ENCODE measurements at places on chromosomes 2 and 18. TPM values are rescaled to one million over a fixed set of nuclear protein-coding genes. Genes with fewer than 3 reads are reported as not detected.

DNA sequence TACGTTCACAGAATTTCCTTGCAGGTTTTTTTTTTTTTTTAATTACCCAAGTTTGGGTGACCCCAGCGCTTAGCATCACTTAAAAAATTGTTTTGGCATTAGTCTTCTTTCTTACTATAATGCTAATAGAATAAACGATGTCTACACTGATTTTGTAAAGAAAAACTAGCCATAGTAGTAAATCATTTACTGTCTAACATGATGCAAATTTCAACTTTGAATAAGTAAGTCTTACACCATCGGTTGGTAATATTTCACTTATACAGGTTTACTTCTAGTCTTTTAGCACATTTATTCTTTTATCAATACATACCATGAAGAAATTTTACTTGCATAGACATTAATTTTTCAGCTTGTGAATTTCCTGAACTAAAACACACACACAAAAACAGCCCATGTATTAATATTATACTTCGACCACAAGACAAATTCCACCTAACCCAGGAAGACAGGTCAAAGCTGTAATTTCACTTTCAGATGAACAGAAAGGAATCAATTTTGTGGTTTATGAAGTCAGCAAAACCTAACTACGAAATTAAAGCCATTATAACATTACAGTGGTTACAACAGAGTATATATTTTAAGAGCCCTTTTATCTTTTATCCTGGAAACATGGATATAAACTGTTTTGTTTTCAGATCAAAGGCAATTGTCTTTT, 1.9 kb downstream of the YES1 start:
- DNase-seq = no peak

DNA sequence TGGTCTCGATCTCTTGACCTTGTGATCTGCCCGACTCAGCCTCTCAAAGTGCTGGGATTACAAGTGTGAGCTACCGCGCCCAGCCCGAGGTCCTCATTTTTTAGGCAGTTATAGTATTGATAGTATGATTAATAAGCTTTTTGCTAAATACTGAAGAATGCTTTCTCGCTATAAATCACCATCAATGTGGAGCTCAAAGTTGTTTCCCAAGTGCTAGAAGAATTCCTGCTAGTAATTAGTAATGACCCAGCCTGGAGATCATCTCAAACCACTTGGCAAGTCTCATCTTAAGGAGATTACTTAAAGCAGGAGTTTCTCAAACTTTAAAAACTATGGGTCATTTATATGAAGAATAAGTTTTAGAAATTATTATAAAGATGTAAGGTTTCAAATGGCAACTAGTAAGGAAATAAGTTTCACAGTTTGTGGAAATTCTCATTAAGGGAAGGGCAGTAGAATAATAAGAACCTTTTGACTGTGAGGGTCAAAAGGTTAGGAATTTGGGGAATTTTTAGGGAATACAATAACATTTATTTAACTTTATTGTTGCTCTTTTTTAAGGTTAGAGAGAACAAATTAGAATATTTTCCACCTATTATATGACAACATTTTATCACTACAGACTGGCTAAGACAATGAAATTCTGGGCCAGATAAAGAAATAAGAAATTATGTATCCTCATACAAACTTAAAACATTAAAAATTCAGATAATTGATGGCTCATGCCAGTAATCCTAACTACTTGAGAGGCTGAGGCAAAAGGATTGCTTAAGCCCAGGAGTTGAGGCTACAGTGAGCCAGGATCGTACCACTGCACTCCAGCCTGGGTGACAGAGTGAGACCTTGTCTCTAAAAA, 148.6 kb upstream of the MAP3K20 start:
- DNase-seq = no peak

DNA sequence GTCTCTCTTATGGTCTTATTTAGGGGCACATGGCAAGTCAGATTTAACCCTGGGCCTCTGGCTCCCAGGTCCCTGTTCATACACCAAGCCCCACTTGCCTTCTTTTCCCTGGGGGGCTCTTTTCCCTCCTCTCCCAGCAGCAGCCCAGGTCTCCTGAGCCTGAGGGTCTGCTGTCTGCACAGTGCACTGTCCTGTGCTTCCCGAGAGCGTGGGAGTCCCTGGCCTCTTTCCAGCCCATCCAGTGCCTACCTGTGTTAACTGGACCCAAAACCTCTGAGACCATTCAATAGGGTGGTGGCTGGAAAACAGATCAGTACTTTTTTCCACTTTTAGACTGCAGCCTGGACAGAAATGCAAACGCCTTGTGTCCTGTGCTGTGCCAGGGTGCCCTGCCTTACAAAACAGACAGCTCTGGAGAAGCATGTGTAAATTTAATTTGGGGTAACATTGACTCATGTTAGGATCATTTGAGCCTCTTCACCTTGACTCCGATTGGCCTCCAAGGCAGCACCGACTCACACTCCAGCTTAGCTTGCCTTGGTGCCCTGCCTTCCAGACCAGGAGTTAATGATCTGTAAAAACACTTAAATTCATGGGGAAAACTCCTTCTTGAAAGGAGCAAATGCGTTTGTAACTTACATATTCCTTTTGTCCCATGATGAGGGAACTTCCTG, 34.3 kb downstream of the TWIST2 start:
- DNase-seq = no peak

Gene FBXO41
- polyA plus RNA-seq = 0.23 TPM

DNA sequence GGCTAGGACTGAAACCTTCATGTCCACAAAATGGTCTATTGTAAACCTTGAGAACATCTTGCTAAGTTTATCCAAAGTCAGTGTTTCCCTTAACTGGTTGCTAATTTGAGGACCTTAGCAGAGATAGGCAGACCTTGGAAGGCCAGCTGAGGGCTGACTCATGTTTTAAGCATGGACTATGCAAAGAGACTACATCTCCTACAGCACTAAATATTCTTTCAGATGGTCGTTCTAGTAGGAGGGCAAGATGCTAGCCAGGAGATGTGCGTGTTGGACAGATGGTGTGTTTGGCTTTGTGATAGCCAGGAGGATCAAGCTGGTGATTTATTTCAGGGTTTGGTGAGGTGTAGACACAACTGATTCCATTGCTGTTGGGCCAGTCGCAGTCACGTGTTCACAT, 75.8 kb downstream of the NRP2 start:
- DNase-seq = no peak

GRCh38 chr2:186868344-186868743, 19.4 kb upstream of the ZSWIM2 start:
- peak; percentile 25 for DNase-seq

- DNase-seq = no peak
Observed at GRCh38 chr2:139366681-139367080, 586.5 kb upstream of the NXPH2 start.

DNA sequence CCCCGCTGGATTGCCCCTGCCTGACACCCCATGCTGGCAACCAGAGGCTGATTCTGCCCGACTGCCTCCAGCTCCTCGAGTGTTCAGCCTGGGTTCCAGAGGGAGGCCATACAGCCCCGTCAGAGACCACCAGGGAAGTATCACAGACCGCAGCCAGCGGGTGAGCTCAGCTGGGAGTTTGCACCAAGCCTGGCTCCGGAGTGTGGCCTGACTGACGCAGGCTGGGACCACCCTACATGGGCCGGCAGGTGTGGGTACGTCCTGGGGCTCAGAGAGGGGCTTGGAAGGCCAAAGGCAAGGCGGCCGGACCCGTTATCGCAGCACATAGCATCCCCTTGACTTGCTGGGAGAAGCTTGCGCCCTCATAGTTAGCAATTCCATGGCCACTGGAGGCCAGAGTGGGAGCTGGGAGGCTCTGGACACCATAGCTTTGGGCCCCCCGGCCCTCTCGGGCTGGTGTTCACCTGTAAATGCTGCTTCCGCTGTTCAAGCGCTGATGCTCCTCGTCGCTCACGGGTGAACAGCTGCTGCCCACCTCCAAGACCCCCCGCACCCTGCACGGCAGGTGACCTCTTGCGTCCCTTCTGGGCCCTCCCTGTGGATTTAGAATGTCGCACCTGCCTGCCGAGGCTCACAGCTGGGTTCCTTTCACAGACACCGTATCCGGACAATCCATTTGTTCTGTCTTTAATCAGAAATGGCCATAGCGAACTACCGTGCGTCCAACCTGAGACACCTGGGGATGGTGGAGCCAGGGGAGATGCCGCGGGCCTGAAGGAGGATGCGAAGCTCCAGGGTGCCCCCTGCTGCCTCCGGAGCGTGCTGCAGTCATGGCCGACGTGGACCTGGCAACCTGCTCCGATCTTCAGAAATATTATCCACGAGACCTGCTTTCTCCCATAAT, 31.2 kb upstream of the SLC66A3 start:
- DNase-seq = peak; percentile 29

All from hindlimb muscle (tissue), 1 donor.